ENCODE measurements at places on chromosomes 5 and 9.

DNA sequence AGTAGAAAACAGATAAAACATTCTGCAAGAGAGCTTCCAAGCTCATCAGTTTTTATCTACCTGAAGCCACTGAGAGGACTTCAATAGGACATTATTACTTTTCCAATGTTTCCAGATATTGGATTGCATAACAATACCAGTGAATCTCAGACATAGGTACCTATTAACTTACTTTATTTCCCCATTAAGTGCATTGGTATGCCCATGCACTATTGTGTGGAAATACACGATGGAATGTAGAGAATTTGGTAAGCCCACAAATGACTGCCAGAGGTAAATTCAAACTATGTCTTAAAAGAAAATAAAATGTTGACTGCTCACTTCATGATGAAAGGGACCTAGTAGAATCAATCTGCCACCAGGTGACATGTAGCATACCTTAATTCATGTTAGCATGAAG is 48.1 kb upstream of the PRR16 start:
- no peak for DNase-seq

- no peak for DNase-seq
These were observed 98.4 kb downstream of the LIX1 start for GRCh38 chr5:97044052-97044451.

DNA sequence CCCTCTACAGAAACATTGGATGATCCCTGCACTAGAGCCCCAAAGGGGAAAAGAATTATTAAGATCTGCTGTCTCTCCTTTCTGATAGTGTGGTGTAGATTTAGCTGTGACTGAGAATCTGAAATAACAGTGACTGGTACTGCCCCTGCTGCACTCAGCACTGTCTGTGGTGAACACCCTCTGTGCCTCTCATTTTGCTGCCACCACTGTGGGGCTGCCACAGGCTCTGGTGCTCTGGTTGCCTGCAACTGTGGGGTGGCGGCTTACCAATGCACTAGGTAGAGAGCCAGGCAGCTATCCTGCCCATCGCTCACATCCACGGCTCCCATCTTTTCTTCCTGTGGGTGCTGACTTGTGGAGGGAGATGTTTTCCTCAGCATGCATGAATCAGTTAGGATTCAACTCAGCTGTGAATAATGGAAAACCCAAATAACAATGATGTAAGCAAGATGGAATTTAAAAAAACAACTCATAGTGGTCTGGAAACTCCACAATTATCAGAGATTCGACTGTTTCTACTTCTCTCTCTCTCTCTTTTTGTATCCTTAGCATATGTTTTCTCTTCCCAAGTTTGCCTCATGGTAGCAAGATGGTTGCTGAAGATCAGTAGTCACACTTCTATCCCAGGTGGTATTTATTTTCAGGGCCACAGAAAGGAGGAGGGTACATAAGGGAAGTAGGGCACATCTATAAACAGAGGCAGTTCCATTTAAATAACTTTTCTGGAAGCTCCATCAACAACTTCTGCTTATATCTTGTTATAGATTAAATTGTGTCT is 99.8 kb upstream of the DAP start:
- DNase-seq = no peak

DNA sequence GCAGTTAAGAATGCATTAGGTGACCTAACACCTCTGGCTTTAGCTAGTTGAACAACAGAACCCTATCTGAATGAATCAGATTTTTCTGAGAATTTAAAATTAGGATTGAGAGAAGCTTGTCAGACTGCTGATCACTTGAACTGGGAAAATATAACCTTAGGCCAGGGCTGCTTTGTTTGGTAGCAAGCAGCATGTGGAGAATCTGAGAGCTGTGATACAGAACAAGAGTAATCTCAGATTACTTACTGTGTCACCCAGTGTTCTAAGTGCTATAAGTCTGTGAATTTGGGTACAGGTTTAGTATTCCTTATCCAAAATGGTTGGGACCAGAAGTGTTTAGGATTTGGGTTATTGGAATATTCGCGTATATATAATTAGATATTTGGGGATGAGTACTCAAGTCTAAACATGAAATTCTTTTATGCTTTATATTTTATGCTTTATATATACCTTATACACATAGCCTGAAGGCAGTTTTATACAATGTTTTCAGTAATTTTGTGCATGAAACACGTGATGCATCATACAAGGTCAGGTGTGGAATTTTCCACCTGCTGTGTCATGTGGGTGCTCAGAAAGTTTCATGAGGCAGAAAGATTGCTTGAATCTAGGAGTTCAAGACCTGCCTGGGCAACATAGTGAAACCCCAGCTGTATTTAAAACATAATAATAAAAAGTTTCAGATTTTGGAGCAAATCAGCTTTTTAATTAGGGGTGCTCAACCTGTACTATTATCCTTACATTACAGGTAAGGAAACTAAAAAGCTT is 8.3 kb upstream of the CHD1 start:
- DNase-seq = no peak

GRCh38 chr5:114237766-114238165 is 124.1 kb upstream of the KCNN2 start:
- peak; percentile 87 for DNase-seq

GRCh38 chr5:125209650-125210049 is 463.2 kb upstream of the ZNF608 start:
- no peak for DNase-seq

- no peak for DNase-seq
These were observed 210.9 kb downstream of the HSPA4 start for GRCh38 chr5:133262690-133263089.

- no peak for DNase-seq
These were observed 24.1 kb downstream of the PRDM6 start for GRCh38 chr5:123113136-123113535.

DNA sequence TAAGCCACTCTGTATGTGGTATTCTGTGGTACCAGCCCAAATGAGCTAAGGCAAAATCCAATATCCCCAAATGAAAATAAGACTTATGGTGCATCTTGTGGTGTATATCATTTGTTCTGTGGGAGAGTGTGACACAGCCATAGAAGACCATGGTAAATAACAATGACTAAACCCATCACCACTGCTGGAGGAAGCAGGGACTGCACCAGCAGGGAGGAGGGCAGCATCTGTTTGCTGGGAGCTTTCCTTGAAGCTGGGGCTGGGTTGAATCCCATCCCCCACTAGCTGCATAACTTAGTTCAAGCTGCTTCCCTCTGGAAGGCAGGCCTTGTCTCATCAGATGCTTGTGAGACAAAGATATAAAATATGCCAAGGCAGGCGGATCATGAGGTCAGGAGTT is 14.2 kb downstream of the GADD45G start:
- no peak for DNase-seq

- no peak for DNase-seq
These were observed 28.1 kb downstream of the SLC22A4 start for GRCh38 chr5:132322266-132322665.
